ENCODE measurements at places on chromosomes 7 and 10. TPM values are rescaled to one million over a fixed set of nuclear protein-coding genes. Genes with fewer than 3 reads are reported as not detected.

DNA sequence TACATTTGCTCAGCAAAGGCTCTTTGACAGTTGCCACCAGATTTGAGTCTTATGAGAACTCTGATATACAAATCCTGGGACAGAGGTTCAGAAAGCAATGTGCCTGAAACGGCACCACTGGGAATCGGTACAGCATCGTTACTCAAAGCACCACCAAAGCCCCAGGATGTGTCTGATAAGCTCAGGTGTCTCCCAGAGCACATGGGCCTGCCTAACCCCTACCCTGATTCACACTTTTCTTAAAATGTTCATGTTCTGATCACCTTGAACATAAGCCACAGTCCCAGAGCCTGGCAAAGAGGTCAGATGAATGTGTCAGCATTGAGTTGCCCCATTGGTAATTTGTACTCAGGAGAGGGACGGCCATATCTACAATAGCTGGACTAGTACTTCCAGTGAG lies 545.8 kb upstream of the AUTS2 start:
- no peak for DNase-seq

GRCh38 chr7:102098986-102099385 lies 187.7 kb upstream of the SH2B2 start:
- no peak for DNase-seq

GRCh38 chr7:135194494-135195095 lies 16.7 kb downstream of the WDR91 start:
- no peak for DNase-seq

DNA sequence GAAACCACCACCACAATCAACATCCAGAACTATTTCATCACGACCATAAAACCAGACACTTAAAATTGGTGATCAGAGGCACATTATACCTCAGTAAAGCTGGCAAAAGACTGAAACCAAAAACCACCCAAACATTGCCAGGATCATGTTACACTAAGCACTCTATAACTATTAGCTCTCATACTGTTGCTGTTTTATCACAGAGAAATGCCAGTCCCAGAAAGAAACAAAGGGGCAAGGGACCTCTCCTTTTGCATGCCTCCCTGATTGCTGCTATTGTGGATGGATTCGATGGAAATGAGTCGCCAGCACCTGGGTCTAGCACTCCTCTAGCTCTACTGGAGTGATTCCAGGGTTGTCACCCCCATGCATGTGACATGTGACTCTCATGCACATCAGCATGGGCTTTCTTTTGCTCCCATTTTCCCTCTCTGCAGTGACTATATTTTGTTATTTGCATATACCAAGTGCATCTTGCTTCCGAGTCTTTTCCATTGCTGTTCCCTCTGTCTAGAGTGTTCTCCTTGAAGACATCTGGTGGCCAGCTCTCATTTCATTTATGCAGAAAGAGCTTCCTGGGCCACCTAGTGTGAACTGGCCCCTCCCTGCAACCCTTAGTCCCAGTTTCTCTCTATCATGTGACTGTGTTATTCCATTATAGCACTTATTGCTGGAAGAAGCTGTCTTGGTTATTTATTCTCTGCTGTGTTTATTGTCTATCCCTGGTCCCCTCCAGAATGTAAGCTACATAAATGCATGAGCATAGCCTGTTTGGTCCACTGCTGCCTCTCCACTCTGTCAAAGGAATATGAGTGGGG lies 300.6 kb downstream of the PLXNA4 start:
- DNase-seq, result no peak

GRCh38 chr10:127090138-127090537 lies 106.3 kb downstream of the INSYN2A start:
- DNase-seq, result no peak

DNA sequence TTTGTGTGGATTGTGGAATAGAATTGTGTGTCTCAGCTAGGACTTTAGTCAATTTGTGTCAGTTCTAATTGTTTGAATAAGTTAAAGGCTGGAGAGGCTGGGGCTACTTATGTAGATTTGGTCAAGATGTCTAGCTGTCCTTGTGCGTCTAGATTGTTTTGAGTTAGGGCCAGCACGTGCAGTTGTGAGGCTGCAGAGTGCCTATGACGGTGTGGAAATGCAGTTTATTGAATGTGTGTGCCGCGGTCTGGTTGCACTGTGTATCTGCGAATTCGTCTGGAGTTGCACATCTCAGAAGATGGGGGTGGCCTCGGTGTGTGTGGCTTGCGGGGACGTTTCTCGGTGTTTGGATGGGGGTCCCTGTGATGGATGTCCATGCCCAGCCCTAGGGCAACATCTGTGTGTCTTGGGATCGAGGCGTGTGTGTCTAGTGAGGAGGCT lies 10.2 kb downstream of the EMX2 start:
- DNase-seq, result no peak

- no peak for DNase-seq
Measured at GRCh38 chr10:22851865-22852239, 76.0 kb upstream of the ARMC3 start.

DNA sequence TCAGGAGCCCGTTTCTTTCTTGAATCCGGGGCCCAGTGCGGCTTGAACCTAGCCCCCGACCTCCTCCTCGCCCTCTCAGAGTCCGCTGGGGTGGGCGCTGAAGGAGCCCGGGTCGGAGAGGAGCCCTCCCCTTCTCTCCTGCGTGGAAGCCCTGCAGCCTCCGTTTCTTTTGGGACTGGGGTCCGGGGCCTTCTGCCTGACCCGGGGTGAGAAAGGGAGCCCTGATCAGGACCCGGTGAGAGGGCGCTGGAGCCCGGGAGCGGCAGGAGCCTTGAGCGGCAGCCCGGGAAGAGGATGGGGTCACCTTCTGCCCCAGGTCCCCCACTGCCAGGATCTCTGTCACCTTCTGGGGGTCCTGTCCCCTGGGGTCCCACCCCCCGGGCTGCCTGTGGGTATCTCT lies 162.3 kb downstream of the ZNF33B start:
- DNase-seq, result no peak

DNA sequence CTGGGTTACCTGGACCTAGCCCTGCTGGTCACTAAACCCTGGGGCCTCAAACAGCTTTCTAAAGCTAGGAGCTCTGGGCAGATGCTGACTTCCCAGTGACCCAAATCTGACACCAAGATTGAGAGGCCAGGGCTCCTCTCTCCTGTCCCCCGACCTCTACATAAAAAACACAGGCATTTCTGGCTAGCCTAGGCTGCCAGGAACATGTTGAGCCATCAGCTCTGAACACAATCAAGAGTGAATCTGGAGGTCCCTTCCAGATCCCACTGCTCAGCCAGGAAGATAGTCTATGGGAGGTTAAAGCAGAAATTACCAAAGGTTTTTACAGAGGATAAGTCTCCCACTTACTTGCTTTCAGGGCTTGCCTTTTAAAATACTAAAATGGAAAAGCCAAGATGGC lies 22.1 kb upstream of the PDE1C start:
- DNase-seq, result no peak

DNA sequence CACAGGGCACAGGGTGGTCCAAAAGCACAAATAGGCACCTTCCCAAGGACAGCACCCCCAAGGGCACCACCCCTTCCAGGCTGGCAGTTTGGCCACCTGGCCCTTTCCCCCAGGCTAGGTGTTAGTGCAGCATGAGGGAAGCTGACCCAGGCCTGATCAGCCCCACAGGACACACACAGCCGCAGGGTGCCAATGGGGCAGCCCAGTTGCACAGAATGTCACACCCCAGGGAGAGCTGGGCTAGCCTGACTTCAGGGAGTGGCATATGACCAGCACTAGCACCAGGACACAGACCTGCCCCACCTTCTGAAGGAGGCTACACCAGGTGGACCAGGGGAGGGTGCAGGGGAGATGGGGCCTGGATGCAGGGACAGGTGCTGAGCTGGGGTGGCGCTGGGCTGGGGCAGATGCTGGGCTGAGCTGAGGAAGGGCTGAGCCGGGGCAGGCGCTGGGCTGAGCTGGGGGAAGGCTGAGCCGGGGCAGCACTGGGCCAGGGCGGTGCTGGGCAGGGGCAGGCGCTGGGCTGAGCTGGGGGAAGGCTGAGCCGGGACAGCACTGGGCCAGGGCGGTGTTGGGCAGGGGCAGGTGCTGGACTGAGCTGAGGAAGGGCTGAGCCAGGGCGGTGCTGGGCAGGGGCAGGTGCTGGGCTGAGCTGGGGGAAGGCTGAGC lies 3.9 kb upstream of the ADAM8 start:
- no peak for DNase-seq

DNA sequence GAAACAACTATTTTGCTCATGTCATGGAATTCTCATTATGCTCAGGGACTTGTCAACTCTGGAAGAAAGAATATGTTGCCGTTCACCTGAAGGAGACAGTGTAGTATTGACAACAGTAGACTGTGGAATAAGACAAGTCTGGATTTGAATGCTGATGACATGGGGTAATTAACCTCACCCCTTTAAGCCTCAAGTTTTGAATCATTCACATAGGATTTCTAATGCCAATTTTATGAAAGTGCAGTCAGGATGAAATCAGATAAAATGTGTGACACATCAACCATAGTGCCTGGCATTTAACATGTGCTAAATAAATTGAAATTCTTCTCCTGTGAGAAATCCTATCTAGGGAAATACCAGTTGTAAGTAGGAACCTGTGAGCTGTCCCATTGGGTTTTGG lies 305.8 kb downstream of the KIF20B start:
- DNase-seq, result no peak

- DNase-seq, result no peak
Measured at GRCh38 chr10:101050208-101051069, 11.3 kb upstream of the KAZALD1 start.

GRCh38 chr7:156236936-156237599 lies 403.5 kb upstream of the RNF32 start:
- no peak for DNase-seq

GRCh38 chr10:106571192-106571946 lies 593.1 kb downstream of the SORCS1 start:
- DNase-seq, result no peak

DNA sequence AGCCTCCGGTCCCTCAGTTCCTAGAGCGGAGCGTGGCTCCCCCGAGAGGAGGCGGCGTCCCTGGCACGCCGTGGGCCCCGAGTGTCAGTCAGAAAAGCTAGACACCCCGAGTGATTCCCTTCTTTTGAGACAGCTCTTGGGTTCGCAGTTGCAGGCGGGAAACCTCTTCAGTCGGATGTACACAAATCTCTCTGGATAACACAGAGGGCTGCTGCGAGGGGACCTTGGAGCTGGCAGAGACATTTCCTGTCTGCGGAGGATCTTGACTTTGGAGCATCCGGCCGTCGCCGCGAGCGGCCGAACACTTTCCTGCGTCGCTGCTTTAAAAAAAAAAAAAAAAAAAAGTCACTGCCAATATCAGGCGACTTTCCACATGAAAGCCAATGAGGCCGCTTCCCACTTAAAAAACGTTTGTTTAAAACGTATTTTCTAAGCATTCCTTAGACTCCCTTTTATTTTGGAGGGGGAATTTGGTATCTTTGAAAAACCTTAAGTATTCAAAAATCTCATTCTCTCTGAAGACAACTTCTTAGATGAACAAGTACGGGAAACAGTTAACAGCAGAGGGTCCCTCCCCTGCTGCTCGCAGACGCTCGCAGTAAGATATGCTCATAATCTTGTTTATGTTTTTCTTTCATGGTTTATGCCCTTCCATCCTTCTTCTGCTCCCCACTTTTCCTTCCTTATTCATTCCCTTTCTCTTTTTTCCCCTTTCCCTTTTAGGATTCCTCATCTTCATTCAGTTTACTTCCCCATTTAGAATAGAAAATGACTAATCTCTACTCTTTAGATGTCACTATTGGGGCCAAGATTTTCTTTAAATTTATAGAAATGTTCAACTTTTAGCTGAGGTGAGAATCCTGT lies 10.0 kb downstream of the HHEX start:
- no peak for DNase-seq

- no peak for DNase-seq
Measured at GRCh38 chr7:112452102-112452888, 2.0 kb downstream of the IFRD1 start.

- no peak for DNase-seq
Measured at GRCh38 chr10:12521423-12521822, 172.1 kb downstream of the CAMK1D start.

DNA sequence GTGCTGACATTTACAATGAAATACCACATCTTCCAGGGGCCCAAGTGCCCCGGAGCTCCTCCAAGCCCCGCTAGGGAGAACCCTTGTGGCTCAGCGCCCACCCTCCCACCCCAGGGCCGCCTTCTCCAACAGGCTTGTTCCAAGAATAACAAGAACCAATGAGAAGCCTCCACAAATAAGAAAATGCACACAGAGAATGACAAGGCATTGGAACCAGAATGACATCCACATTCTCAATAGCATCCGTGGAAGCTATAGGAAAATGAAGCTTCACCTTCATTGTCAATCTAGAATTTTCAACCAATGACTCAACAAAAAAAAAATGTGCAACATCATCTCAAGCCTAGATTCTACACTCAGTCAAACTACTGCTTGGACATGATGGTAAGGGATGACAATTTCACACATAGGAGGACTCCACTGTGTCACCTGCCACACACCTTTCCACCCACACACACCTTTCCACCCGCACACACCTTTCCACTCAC lies 50.4 kb upstream of the PPP2R2D start:
- DNase-seq, result no peak

- no peak for DNase-seq
Measured at GRCh38 chr10:66927971-66928770, 2.3 kb downstream of the LRRTM3 start.

- DNase-seq, result no peak
Measured at GRCh38 chr7:27793780-27794179, 53.8 kb downstream of the TAX1BP1 start.

DNA sequence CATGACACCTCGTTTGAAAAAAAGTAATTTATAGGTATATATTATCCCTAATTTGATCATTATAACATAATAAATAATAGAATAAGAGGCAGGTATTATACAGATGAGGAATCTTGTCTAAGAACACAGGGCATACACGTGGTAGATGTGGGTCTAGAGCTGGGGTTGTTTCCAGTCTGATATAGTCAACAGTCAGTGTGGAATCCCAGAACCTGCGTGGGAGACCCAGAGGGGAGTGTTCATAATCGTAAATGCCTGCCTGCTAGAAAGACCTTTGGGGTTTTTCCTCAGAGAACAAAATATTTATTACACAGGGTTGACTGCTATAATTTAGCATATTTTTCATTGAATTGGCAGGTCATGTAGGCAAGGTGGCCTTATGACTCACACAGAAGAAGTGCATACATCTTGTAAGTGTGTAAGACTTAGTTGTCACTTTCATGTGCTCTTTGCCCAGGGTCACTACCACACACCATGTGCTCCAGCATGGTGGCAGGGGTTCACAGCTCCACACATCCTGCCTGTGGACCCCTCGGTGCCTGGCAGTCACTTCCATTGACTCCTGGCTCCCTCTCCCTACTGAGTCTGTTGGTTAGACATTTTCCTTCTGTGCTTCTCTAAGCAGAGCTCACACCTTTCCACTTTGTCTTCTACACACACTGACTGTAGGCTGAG lies 94.9 kb upstream of the IKZF1 start:
- no peak for DNase-seq

- DNase-seq, result no peak
Measured at GRCh38 chr7:159142730-159143129, 1.9 kb downstream of the VIPR2 start.

The CRHR2 gene
- total RNA-seq, result not detected

The MARVELD1 gene
- 23.0 TPM for total RNA-seq

The DNAJC30 gene
- total RNA-seq, result 4.0 TPM

The NPTX2 gene
- 11.3 TPM for total RNA-seq

The LRIT1 gene
- not detected for total RNA-seq

The UBE2D4 gene
- total RNA-seq, result 21.4 TPM

All from omental fat pad (tissue), 4 donors.